ENCODE measurements at places on chromosomes 1 and 21. TPM values are rescaled to one million over a fixed set of nuclear protein-coding genes. Genes with fewer than 3 reads are reported as not detected.

DNA sequence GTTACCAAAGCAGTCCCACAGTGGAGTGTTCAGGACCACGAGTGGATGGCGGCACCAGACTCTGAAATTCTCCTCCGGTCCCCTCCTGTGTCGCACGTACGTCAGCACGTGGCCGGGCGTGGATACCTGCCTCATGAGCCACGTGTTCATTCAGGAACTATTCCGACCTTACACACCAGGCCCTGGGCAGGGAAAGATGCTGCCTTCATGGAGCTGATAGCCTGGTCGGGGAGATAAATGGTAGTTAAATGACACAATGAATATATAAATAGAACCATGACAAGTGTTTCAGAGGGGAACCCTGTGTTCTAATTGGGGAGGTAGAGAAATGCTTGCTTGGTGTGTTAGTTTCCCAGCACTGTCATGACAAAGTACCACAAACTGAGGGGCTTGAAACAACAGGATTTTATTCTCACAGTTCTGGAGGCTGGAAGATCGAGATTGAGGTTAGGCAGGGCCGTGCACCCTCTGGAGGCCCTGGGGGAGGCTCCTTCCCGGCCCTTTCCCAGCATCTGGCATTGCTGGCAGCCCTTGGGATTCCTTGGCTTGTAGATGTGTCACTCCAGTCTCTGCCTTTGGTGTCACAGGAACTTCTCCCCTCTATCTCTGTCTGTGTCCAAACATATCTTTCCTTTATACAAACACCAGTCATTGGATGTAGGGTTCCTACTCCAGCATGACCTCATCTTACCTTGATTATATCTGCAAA, 28.9 kb upstream of the GPR137B start:
- DNase-seq: no peak
- H3K27ac ChIP-seq: no peak overlapping the region
- peaks cover 2% of the 10 kb centered on the region for H3K36me3 ChIP-seq
- H3K4me3 ChIP-seq: no peak overlapping the region

Gene LDLRAD1
- total RNA-seq: not detected

Gene B3GALT2
- total RNA-seq: 3.3 TPM

Gene OLFML3
- total RNA-seq: 1.2 TPM

DNA sequence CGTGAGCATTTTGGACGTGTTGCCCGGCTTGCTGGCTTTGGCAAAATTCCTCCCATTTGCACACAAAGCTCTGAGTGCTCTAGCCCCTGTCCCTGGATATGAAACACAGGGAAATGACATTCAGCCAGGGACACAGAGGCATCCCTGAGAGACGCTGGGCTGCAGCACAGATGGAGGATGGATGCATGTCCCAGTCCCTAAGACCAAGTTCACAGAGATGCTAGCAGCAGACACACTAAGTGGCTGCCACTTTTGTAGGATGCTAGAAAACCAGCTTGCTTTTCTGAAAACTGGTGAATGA, 12.5 kb downstream of the ACTRT2 start:
- H3K27ac ChIP-seq: peak overlapping the region; percentile 24
- H3K4me1 ChIP-seq: peaks cover 18% of the 10 kb centered on the region
- no peaks in the 10 kb centered on the region for H3K36me3 ChIP-seq

All from T-helper 17 cell (primary cell).